ENCODE measurements at places on chromosomes 2 and 18. TPM values are rescaled to one million over a fixed set of nuclear protein-coding genes. Genes with fewer than 3 reads are reported as not detected.

DNA sequence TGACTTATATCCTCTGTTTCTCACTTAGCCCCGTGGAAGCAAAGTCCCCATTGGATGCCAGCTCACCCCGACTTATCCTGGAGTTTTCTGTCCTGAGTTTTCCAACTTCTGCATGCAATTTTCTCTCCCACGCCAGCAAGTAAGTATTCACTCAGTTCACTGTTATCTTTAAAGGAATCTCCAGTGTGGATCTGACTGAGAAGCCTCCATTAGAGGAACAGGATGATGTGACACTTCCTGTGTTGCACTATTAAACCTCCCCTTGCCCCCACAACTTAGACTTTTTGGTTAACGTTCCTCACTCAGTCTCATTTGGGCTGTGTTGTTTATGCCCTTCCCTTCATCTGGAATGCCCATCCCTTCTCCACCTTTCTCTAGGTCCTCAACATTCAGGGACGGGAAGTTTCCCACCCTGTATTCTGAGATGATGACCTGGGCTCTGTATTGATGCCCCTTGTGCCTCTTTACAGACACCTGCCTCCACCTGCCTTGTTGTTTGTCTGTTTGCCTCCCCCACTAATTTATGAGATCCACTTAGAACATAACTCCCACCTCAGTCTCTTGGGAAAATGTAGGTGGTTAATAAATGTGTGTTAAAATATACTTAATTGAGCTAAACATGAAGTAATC lies 536.1 kb upstream of the RAB6C start:
- H3K27me3 ChIP-seq = no peaks in the 10 kb centered on the region
- no peaks in the 10 kb centered on the region for H3K4me1 ChIP-seq
- DNase-seq = no peak
- no peak overlapping the region for H3K27ac ChIP-seq

The DOK6 gene
- total RNA-seq = not detected

DNA sequence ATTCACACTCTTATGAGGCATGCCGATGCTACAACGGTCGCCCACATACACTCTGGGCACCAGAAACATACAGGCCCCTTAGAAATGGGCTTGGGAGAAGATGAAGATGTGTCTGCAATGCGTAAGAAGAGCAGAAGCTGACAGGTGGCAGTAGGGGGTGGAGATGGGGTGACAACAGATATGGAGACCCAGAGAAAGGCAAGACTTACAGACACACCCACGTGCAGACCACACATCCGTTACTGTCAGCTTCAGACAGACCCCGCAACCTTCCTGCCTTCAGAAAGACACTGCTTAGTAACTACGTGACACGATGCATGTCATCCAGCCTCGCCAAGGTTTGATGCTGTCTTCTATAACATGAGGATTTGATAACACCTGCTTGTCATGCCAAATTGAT lies 89.5 kb downstream of the ZFP36L2 start:
- DNase-seq = peak; percentile 61
- peak overlapping the region; percentile 92 for H3K27ac ChIP-seq

The DUSP2 gene
- 432 TPM for total RNA-seq

GRCh38 chr2:201208563-201209252 lies 25.8 kb downstream of the CASP10 start:
- no peaks in the 10 kb centered on the region for H3K27me3 ChIP-seq
- H3K36me3 ChIP-seq = peaks cover 55% of the 10 kb centered on the region
- H3K4me1 ChIP-seq = peaks cover 16% of the 10 kb centered on the region
- peak overlapping the region; percentile 27 for H3K27ac ChIP-seq
- DNase-seq = no peak

The RPRM gene
- not detected for total RNA-seq

The ALPG gene
- not detected for total RNA-seq

The SERPINB3 gene
- total RNA-seq = not detected

DNA sequence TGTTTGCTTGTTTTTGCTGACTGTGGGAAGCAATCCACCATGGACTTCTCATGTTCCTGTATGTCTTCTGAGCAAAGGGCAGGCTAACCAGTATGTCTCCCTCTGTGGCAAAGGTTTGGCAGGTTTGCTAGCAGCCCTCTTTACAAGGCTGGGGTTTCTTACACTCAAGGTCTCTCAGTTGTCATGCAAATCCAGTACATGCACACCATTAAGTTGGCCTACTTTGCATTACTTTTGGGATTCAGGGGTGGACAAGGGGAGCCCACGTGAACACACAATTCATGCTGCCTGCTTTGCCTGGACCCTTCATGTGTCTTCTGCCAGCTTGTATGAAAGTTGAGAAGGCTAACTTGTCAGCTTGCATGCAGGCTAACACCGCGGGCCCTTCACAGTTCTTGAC lies 134.9 kb downstream of the LRRTM4 start:
- no peak overlapping the region for H3K4me3 ChIP-seq
- H3K27ac ChIP-seq = no peak overlapping the region
- no peaks in the 10 kb centered on the region for H3K36me3 ChIP-seq
- no peaks in the 10 kb centered on the region for H3K4me1 ChIP-seq
- no peaks in the 10 kb centered on the region for H3K27me3 ChIP-seq

Measured in natural killer cell (primary cell).